ENCODE measurements at places on chromosomes 2 and 18.

- DNase-seq: no peak
Measured at GRCh38 chr18:48815581-48816324, 135.0 kb downstream of the SMAD7 start.

GRCh38 chr18:38006541-38006940 lies 440.9 kb upstream of the CELF4 start:
- DNase-seq: no peak

GRCh38 chr2:189829102-189829833 lies 45.0 kb downstream of the PMS1 start:
- no peak for DNase-seq

- DNase-seq: no peak
Measured at GRCh38 chr2:8472545-8473323, 209.1 kb upstream of the ID2 start.

GRCh38 chr2:211875488-211875887 lies 663.1 kb downstream of the ERBB4 start:
- no peak for DNase-seq

GRCh38 chr2:167404627-167405284 lies 516.5 kb downstream of the XIRP2 start:
- no peak for DNase-seq

DNA sequence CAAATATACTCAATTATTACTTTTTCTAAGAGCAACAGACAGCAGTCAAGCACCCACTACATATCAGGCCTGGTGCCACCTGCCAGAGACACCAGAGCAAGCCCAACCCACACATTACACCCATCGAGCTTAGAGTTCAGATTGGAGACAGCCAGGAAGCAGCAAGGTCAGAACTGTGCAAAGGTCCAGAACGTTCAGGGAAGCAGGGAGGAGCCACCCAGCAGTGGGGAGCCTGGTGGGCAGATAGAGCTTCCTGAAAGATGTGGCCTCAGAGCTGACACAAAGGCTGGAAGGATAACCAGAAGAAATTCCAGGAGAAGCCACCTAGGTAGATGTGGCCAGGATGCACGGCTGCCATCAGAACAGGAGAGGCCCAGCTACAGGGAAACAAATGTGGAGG lies 440.5 kb upstream of the ID2 start:
- no peak for DNase-seq

DNA sequence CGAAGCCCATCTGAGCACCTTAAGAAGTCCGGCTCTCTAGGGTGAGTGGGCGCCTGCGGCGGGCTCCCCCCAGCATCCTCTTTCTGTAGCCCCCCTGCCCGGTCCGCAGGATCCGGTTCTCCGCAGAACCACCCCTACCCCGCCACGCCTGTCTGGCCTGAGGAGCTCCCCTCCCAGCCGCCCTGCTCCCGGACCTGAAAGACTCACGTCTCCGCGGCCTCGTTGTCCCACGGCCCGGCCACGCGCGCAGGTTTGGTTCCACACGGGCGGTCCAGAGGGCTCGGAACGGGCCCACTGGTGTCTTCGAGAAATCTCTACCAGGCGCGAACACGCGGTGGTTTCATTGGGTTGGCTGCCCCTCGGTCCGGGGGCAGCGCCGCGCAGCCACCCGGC lies 237 bp downstream of the SLC39A6 start:
- DNase-seq: no peak

- no peak for DNase-seq
Measured at GRCh38 chr2:226151157-226151556, 648.5 kb downstream of the IRS1 start.

GRCh38 chr2:54428108-54428831 lies 27.9 kb upstream of the SPTBN1 start:
- DNase-seq: no peak

GRCh38 chr2:7915302-7916091 lies 766.4 kb upstream of the ID2 start:
- DNase-seq: no peak

DNA sequence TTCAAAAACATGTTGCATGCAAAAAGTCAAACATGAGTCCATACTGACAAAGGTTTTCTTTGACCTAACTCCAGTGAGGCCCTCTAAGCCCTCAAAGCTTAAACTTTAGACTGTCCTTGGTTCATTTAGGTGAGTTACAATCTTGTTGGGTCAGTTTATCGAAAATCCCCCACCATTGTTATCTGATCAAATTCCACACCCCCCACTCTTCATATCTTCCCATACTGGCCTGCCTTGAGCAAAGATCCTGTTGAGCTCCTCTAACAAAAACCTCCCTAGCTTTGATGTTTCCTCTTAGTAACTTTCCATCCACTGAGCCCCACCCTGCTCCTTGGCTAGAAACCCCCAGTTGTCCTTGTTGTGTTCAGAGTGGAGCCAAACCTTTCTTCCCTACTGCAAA lies 193.7 kb downstream of the ARHGAP28 start:
- no peak for DNase-seq

GRCh38 chr2:67566285-67566684 lies 169.2 kb downstream of the ETAA1 start:
- DNase-seq: no peak

GRCh38 chr2:27573452-27573851 lies 9.4 kb upstream of the ZNF512 start:
- no peak for DNase-seq

- no peak for DNase-seq
Measured at GRCh38 chr2:19932928-19933327, 31.1 kb upstream of the TTC32 start.

- no peak for DNase-seq
Measured at GRCh38 chr2:8588831-8589191, 93.0 kb upstream of the ID2 start.

DNA sequence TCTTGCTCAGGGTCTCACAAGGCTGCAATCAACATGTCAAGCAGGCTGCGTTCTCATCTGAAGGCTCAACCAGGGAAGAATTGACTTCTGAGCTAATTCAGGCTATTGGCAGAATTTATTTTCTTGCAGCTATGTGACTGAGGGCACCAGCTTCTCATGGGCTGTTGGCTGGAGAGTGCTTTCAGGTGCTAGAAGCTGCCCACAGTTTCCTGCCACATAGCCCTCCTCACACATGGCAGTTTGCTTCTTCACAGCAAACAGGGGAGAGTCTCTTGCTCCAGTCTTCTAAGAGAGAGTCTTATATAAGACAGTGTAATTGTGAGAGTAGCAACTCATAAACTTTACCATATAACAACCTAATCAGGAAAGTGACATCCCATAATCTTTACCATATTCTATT lies 37.5 kb upstream of the INO80C start:
- no peak for DNase-seq

- no peak for DNase-seq
Measured at GRCh38 chr2:127105656-127106456, 1.1 kb downstream of the BIN1 start.

- no peak for DNase-seq
Measured at GRCh38 chr2:186399082-186399644, 86.9 kb upstream of the ZC3H15 start.

GRCh38 chr2:231221761-231222160 lies 23.3 kb downstream of the ARMC9 start:
- DNase-seq: no peak

DNA sequence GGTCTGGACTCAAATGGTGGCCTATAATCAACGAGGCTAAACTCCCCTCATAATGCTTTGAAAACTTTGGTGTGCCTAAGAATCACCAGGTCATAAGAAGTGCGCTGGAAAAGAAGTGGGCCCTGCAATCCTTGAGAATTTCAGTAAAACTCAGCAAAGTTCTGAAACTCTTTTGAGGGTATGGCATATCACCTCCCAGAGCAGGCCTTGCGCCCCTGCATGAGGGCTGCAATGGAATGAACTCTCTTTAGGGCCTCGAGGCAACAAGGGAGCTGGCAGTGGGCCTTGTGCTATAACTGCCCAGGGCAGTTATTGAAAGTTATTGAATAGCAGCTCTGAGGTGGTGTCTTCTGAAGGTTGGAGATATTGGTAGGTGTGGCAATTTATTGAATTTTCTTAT lies 34.5 kb upstream of the AFF3 start:
- no peak for DNase-seq

- DNase-seq: no peak
Measured at GRCh38 chr2:112021781-112022231, 33.3 kb upstream of the TMEM87B start.

- no peak for DNase-seq
Measured at GRCh38 chr2:58140508-58141072, 94.0 kb downstream of the VRK2 start.

GRCh38 chr2:51011254-51011653 lies 20.7 kb downstream of the NRXN1 start:
- DNase-seq: no peak

DNA sequence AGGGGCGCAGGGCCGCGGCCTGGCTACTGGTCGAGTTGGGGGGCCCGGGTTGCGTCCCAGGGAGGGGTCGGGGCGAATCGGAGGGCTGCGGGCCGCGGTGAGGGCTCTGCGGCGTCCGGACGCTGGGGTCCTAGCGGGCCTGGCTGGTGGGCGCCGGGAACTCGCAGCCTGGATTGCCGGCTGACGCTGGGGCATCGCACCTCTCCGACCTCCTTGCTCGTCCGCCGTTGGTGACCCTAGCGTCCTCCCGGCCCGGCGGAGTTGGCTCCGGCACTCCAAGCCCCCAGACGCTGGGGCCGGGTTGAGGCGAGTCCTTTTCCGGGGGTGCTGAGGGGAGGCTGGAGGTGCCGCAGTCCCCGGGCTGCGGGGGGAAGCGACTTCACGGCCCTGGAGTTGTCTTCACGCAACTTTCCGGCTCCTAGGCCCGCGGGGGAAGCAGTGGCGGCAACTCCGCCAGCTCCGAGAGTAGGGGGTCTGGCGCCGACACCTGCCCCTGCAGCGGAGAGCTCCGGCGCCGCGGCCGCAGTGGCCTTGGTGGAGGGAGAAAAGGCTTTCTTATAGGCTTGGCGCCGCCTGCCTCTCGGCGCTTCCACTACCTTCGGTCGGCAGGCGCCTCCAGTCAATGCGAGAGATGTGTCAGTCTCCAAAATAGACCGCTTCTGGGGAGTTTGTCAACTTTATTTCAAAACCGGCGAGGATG lies 70.3 kb downstream of the HAUS1 start:
- DNase-seq: no peak

DNA sequence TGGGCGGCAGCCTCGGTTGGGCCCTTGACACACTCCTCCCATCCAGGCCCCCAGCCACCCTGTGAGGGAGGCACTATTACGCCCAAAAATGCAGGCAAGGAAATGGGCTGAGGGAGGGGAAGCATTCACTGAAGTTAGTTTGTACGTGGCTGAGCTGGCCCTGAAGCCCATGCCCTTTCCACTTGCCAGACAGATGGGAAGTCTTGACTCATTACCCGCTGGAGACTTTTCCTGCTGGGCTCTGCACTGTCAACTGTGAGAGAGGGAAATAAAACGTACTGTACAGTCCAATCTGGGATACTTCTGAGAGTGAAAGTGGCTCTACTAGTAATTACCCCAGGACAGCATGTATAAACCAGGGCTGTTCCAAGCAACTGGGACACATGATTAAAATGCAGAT lies 125.9 kb downstream of the MSH2 start:
- no peak for DNase-seq

DNA sequence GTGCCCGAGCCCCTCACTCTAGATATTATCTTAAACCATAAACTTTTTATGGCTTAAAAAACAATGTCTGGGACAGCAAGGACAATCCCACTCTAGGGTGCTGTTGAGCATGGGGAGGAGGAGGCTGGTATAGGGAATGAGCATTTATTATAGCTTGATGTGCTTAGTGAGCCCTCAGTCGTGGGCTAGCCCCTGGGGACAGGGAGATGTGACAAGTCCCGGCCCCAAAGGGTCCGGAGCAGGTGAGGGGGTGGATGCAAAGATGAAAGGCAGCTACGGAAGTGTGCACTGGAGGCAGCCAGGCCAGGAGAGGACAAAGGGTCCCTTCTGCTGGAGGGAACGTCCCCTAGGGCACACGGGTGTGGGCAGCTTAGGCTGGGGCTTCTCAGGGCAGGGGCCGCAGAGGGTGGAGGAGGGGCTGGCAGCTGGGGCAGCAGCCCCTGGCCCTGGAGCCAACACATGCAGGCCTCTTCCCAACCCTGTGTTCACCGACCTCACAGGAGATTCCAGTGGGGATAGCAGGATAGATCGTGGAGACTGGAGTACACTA lies 106.3 kb upstream of the GPC1 start:
- DNase-seq: no peak

GRCh38 chr2:83561592-83561991 lies 897.5 kb downstream of the SUCLG1 start:
- no peak for DNase-seq

GRCh38 chr2:55025082-55025481 lies 25.2 kb downstream of the RTN4 start:
- DNase-seq: no peak

- no peak for DNase-seq
Measured at GRCh38 chr18:46010676-46011075, 43.5 kb upstream of the EPG5 start.

- DNase-seq: no peak
Measured at GRCh38 chr18:4196351-4196750, 258.8 kb downstream of the DLGAP1 start.

GRCh38 chr2:144415386-144415785 lies 104.5 kb downstream of the ZEB2 start:
- DNase-seq: no peak

- DNase-seq: no peak
Measured at GRCh38 chr2:55780697-55781096, 87.1 kb upstream of the PNPT1 start.

- no peak for DNase-seq
Measured at GRCh38 chr18:48019557-48020325, 89.3 kb upstream of the SMAD2 start.

GRCh38 chr18:26487437-26487836 lies 60.9 kb downstream of the KCTD1 start:
- DNase-seq: no peak

GRCh38 chr2:19282305-19282704 lies 76.1 kb downstream of the OSR1 start:
- no peak for DNase-seq

DNA sequence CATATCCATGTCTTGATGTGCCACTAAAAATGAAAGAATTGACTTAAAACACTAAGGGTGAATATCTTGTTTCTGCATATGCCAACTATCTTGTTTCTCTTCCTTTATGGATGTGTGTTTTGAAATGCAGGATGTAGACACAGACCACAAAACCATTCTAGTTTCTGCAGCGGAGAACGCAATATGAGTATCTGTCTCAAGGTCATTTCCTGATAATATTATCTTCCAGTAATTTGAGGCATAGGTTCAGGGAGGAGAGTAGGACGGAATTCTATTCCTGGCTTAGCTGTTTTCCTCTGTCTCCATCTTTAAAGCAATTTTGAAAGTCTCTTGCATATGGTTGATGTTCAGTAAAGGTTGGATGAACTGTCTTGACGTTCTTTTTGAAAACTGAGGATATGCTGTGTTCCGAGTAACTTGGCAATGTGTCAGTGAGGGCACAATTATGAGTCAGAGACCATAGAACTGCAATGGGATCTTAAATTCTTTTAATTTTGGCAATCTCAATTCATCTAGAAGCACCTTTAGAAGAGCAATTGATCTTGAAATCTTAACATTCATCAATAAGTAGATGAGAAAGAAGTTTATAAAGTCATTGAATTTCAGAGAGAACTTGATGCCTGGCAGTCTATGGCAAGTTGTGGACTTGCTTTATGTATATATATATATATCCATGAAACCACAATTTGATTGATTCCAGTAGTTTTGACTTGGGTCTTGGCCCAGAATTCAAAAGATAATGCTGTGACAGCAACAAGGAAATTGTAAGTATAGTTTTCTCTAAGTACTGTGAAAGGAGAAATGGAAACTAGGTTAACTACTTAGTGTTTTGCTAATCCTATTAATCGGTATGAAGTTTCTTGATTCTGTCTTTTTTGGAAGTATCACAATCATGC lies 24.8 kb downstream of the RAB27B start:
- DNase-seq: no peak

All from NCI-H774 (cell line).